Activated CD4-positive, alpha-beta T cell treated with anti-CD3 and anti-CD28 coated beads, Interleukin-2, amount 50 U/mL, for 24 hours (primary cell): ENCODE measurements at places on chromosomes 5 and 9.
A peak's percentile ranks its signal among the peaks of the same experiment; 100 is the strongest.

DNA sequence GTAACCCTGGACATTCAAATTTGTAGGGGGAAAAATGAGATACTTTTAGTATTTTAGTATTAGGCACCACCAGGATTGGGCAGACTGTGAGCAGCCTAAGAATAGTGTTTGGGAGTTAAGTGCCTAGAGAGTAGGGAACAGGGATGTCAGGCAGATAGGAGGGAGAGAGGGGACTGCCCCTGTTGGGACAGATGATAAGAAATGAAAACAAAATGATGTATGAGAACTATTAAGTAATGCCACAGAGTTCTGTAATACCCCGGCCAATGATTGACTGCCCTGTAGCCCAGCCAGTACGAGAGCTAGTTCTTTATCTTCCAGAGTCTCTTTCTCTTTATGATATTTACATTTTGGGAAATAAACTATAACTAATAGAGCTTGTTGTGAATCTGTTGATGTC is 24.4 kb downstream of the ARHGAP26 start:
- no peak for DNase-seq

DNA sequence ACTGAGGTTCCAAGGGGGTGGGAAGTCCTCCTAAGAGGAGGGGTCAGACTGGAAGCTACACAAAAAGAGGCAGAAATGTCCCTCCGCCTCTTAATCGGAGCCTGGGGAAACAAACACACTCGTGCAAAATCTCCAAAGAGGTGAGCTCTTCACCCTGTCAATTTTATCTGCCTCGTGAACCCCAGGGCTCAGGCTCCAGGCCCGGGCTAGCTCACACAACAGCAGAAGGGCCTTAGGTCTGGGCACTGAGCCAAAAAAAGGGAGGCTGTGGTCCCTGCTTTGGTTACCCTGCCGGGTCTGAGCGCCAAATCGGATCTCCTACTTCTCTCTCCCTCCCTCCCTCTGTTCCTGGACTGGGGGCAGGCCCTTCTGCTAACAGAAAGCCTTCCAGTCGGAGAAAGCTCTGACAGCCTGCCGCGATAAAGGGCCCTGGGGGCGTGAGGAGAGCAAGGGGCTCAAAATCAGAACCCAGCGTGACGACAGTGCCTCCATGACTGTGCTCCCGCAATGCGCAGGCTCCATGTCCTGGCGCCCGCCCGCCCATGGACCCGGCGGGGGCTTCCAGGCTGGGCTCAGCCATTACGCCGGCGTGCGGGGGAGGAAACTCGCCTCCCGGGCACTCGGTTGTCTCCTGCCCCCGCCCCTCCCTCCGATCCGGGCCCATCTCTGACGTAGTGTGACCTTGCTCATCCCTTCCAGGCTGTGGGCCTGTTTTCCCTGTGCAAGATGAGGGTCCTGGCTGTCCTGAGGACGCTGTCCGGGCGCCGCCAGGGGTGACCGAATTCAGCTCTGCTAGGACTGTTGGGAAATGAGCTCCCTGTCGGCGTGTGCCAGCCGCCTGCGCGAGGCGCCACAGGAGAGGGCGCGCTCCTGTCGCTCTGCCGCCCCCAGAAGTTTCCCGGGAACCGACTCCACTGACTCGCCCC is 865 bp upstream of the SLC22A4 start:
- peak; percentile 60 for DNase-seq

- DNase-seq, result no peak
Measured at GRCh38 chr5:66554884-66555283, 41.3 kb upstream of the MAST4 start.

- DNase-seq, result no peak
Measured at GRCh38 chr5:74510476-74511075, 130.0 kb downstream of the ENC1 start.
